Sciatic nerve (tissue), 2 donors: ENCODE measurements at places on chromosomes 4 and X. TPM values are rescaled to one million over a fixed set of nuclear protein-coding genes. Genes with fewer than 3 reads are reported as not detected.

RTL5 gene
- 16.2 TPM for total RNA-seq

SATL1 gene
- not detected for total RNA-seq

HS3ST1 gene
- total RNA-seq = 3.2 TPM

PAPSS1 gene
- 52.9 TPM for total RNA-seq

CPE gene
- 109 TPM for total RNA-seq

CCKAR gene
- not detected for total RNA-seq

GRIPAP1 gene
- 53.5 TPM for total RNA-seq

SYNPO2 gene
- 113 TPM for total RNA-seq

DNA sequence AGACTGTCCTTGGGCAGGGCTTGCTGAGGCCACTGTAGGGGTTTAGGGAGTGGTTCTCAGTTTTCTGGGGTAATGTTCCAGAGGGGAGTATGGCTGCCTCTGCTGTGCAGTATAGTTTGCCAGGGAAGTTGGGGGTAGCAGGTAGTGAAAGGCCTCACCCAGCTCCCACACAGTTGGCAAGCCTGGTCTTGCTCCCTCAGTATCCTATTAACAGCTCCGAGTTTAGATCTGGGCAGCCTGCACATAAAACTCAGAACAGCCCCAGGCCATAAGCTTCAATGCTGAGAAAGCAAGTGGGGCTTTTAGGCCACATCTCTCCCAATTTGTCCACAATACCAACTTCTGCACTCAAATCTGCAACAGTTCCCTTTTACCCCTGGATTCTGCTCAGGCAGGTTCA is 205.2 kb downstream of the GALNTL6 start:
- no peak for DNase-seq

DNA sequence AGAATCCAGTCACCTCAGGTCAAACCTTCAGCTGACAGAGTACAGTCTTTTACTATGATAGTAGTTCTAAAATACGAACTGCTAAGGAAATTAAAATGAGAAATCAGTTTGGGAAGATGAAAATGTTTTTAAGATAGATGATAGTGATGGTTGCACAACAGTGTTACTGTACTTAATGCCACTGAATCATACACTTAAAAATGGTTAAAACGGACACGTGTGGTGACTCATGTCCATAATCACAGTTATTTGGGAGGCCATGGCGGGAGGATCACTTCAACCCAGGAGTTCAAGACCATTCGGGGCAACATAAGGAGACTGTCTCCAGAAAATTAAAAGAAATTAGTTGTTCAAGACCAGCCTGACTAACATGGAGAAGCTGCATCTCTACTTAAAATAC is 41.4 kb downstream of the ABHD18 start:
- DNase-seq = no peak

- DNase-seq = no peak
These were observed 2.2 kb downstream of the NKX6-1 start for GRCh38 chr4:84496706-84497503.

GRCh38 chr4:39655876-39656275 is 17.2 kb upstream of the SMIM14 start:
- DNase-seq = no peak

GRCh38 chr4:163920426-163920825 is 425.9 kb downstream of the TMA16 start:
- no peak for DNase-seq

DNA sequence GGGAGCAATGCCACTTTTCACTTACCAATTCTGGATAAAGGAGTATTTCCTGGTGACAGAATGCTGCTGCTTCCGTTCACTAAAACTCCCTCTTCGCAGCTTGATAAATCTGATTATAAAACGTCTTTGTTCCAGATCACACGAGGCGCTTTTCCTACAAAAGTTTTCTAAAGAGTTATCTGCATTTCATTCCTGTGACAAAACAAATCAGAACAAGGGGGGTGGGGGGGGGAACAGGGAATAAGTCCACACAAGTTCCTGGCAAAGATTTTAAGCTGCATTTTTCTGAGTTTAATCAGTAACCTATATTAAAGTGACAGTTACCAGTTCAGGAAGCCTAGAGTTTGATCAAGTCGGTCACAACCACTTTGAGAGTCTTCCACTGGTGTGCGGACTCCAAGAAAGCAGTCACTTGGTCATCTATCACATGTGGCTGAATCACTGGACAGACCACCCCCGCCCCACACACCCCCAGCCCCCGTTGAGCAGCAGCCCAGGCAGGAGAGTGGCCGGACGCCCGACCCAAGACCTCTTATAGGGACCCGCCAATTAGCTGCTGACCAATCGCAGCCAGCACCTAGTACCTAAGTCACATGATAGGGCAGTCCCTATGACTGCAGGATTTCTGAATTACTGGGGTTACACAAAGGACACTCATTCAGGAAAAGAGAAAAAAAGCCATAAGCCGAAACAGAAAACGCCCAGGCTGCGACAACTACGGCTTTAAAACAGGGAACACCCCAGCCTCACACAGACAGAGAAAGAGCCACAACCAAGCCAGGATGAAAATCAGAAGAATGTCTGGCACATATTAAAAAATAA is 569.3 kb upstream of the DIPK2B start:
- DNase-seq = peak; percentile 77

DNA sequence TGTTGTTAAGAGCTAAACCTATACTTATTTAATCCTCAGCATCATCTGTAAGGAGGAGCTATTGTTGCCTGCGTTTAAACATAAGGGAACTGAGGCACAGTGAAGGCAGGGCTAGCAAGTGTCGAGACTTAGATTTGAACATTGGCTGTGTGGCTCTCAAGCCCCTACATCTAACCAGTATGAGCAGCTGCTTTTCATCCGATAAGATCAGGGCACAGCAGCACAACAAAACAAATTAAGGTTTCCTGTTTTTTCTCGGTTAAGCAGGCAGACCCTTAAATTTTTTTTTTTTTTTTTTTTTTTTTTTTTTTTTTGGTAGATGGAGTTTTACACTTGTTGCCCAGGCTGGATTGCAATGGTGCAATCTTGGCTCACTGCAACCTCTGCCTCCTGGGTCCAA is 35.6 kb downstream of the RAB40A start:
- DNase-seq = no peak

- DNase-seq = no peak
These were observed 516 bp upstream of the COX18 start for GRCh38 chr4:73070074-73070390.

DNA sequence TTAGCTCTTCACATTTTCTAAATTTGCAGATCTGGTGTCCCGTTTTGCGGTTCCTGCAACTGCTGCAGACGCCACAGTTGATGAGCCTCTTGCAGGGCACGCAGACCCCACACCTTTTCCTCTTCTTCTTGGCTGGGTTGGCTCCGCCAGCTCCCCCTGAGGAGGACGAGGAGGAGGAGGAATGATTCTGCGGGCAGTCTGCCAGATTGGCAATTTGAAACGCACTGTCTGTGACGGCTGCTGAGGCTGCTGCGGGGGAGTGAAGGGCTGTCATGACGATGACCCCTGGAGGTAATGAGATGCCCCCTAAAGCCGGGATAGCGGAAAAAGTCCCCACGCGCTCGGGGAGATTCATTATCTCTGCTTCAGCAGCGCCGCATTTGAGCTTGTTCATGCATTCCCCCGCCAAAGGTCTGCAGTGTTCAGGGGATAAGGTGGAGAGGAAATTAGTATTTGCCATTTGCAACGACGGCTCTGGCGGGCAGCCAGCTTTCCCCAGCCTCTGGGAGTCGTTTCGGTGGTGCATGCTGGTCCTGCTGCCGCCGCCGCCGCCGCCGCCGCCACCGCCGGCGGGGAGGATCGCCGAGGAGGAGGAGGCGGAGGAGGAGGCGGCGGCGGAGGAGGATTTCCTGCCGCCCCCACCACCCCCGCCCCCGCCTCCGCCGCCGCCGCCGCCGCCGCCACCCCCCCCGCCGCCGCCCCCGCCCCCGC is 3.8 kb downstream of the CXXC4 start:
- DNase-seq = peak; percentile 87

GRCh38 chr4:76984788-76985211 is 35.2 kb downstream of the SEPTIN11 start:
- DNase-seq = peak; percentile 64

DNA sequence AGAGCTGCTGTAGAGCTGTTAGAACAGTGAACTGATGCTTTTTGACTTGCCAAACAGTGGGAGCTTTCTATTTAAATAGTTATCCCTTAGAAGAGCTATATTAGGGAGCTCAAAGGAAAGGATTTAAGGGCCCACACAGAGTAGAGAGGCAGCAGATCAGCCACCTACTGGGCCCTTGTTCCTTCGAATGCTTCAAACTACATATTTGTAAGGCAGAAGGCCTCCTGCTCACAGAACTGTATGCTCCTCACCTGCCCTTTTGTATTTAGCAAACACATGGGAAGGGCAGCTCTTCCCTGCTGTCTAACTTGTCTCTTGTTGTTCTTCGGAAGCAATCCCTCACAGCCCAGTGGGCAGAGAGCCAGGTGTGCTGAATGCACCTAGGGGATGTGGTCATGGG is 38.0 kb downstream of the IL1RAPL1 start:
- DNase-seq = no peak

GRCh38 chr4:115229873-115230272 is 116.5 kb upstream of the NDST4 start:
- no peak for DNase-seq

DNA sequence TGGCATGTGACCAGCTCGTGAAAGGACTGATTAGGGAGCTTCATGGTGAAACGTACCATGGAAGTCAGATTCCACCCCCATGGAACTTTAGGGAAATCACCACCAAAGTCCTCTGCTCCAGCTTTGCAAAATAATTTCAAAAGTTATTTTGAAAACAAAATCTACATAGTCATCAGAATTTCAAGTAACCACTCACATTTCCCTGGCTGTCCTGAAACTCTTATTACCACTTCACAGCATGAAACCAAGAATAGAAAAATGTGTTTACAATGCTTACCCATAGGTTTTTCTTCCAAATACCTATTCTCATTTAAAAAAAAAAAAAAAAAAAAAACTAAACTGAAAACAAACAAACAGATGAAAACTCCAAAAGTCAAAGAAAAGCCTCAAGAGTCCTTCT is 198.7 kb downstream of the PDGFRA start:
- DNase-seq = no peak
